Germinal center (tissue), 1 donor: ENCODE measurements at places on chromosomes 16 and 17.

DNA sequence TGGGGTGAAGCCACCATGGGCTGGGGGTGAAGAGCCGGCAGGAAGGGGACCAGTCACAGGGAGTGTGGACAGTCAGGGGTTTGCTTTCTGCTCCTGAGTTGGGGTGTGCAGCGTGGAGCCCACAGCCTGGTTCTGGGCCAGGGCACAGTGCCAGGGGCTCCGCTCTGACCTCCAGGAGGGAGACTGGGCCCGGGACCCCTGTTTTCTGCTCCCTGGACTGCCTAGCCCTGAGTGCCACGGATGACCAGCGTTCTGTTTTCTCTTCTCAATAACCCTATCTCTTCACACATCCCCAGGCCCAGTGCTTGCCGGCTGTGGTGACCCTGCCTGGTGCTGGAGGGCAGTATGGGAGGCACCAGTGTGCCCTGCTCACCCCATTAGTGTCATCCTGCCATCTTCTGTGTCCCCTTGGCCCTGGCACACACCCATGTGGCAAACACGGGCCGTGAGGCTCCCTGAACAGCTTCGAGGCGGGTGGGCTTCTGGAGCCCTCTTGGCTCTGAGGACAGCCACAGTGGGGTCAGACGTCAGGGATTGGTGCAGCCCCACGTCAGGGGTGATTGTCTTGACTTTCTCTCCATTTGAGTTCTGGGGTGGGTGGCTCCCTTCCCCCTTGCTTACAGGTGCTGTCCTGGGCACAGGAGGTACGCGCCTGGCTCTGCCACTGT, 1.1 kb downstream of the CEMP1 start:
- DNase-seq, result no peak

GRCh38 chr16:88886845-88887521, 20.5 kb upstream of the PABPN1L start:
- no peak for DNase-seq

DNA sequence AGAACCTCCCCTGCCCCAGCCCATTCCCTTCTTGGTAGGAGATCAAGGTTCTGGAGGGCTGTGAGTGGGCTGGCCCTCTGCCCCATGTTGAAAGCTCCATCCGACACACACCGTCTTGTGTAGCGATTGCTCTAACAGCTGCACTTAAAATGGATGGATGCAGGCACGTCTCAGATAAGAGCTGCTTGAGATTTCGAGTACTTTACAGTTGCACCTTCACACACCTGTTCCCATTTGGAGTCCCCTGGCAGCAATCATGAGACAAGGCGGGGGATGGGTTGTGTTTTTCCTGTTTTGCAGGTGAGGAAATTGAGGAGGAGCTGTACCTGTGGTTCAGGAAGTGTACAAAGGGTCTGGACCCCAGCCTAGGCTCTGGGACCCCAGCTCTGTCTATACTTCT, 25.6 kb upstream of the TAC4 start:
- no peak for DNase-seq

DNA sequence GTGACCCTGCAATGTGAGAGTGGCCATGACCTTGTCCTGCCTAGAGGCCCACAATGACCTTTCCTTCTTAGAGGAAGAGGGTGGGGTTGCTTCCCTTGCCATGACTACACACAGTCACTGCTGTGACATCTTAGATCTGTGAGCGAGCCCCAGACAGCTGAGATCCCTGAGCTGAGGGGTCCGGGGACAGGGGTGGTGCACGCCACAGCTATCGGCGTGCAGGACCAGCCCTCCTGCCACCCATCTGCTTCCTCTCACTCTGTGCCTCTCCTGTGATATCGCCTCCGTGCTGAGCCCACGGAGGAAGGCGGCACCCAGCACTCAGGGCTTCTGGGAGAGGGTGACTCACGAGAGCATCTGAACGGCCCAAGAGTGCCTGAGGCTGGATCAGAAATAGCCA, 35.2 kb downstream of the KIAA0513 start:
- no peak for DNase-seq

GRCh38 chr16:28010671-28011070, 52.8 kb downstream of the GSG1L start:
- no peak for DNase-seq

- no peak for DNase-seq
These were observed 16.1 kb downstream of the HSD11B2 start for GRCh38 chr16:67446968-67447507.

DNA sequence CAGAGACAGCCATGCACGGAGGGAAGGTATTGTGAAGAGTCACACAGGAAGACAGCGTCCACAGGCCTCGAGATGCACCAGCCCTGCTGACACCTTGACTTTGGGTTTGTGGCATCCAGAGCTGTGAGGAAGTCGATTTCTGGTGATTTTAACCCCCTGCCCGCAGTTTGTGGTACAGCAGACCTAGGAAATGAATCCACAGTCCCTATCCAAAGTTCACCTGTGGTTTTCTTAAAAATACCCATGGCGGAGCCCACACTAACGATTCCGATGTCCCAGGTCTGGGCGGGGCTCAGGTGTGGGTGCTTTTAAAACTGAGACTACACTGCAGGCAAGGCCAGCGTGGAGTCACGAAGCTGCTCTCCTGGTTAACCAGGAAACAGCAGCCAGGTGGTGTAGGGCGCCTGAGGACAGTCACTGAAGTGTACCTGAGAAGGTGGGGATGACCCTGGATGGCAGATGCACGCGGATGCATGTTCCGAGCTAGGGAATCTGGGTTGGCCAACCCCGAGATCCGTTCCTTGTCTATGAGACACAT, 14.4 kb upstream of the MEAK7 start:
- no peak for DNase-seq

GRCh38 chr16:65219786-65220185, 97.9 kb upstream of the CDH11 start:
- no peak for DNase-seq

- no peak for DNase-seq
These were observed 5.7 kb upstream of the CX3CL1 start for GRCh38 chr16:57366544-57367040.
